ENCODE measurements at places on chromosomes 12 and 14.
A peak's percentile ranks its signal among the peaks of the same experiment; 100 is the strongest.

GRCh38 chr12:88579601-88580050, 645 bp downstream of the KITLG start:
- DNase-seq, result no peak

DNA sequence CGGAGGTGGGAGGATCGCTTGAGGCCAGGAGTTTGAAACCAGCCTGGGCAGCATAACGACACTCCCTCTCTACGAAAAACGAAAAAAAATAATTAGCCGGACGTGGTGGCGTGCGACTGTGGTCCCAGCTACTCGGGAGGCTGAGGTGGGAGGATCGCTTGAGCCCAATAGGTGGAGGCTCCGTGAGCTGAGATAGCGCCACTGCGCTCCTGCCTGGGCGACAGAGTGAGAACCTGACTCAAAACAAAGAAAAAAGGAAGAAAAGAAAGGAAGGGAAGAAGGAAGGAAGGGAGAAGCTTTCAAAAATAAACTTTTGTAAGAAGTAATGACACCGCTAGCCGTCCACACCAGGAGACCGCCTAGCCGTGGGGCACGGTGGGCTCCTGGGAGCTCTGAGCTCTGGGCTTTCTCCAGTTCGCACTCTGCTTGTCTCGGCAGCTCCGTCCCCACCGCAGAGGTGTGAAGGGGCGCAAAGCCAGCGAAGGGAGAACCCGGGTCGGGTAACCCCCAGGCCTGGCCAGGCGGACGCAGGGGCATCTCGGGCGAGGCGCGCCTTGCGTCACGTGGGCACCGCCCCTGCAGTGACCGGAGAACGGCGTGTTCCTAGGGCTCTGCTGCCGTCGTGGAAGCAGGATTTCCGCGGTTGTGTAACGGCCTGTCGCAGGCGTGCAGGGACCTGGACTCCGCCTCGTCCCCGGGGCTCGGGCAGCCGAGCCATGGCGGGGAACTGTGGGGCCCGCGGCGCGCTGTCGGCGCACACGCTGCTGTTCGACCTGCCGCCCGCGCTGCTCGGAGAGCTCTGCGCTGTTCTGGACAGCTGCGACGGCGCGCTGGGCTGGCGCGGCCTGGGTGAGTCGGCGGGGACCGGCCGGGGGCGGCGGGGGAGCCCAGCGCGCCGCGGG, at the start of gene IRAK3:
TSS of gene IRAK3 (plus strand) at position 631 of the 902 bp plus-strand sequence. CDS start at position 717, 86 bp downstream.
- DNase-seq, result peak; percentile 62

GRCh38 chr12:132559652-132560363, 50.6 kb downstream of the LRCOL1 start:
- DNase-seq, result no peak

- no peak for DNase-seq
These were observed 6.7 kb downstream of the KRT77 start for GRCh38 chr12:52696588-52696987.

- DNase-seq, result no peak
These were observed 158.7 kb downstream of the METTL25 start for GRCh38 chr12:82517027-82517426.

DNA sequence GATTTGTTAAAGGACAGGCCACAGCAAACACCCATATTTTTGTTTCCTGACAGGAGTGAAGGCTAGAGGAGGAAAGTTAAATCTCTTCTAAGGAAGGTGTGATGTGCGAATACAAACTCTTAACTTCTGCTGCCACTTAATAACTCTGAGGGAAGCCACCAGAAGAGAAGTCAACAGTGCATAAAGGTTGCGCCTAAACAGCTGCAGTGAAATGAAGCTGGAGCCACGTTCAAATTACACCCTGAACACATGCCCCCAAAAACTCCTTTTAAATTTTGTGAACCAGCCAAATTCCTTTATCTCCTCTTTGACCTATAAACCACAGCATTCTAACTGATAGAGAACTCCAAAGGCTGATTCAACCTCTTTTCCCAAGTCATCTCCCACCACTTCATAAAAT, 22.4 kb downstream of the DENND5B start:
- DNase-seq, result no peak

- DNase-seq, result no peak
These were observed 228.6 kb upstream of the RTL1 start for GRCh38 chr14:101132051-101132571.

DNA sequence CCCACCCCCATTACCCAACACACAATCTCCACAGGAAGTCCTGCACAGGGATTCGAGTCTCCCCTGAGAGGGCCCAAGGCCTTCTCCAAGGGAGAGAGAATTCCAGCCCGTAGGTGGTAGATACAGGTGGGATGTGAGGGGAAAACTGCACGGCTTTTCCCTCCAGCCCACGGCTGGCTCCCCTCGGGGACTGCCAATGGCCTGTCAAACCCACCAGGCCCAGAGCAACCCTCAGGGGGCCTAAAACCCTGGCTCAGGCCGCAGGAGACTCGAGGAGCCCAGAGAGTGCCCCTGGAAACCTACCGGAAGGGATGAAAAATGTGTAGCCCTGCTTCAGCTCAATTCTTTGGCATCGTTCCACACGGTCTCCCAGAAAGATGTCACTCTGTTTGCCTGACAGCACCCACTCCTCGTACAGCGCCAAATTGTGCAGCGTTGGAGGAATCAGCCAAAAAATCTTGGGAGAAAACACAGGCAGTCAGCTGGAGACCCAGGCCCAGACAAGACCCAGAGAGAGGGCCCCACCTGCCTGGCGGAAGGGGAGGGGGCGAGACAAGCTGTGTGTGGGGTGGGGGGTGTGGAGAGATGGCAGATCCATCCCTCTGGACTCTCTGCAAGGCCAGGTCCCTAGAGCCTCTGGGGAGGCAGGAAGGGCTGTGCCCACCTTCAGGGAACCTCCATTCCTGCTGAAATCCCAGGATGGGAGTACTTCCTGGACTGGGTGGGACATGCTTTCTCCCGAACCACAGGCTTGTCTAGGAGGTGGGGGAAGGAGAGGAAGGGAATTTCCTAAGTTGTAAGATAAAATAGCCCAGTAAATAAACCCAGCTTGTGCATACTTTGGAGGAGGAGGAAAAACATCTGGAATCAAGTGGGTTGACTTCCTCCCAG, 48.1 kb downstream of the KDM2B start:
- DNase-seq, result no peak

DNA sequence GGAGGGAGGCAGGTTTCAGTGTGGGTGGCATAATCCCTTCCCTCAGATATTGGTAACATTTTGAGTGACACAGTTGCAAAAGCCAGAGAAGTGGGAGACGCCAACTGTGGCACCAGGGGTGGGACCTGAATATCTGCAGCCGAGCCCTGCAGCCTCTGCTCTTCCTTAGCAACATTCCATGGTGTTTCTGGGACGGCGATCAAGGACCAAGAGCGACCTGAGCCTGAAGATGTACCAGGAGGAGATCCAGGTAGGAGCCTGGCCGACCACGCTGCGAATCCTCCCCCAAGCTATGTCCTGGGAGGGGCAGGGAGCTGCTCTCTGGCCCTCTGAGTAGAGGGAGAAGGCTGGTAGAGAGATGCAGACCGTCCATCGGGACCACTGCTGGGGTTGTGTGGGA, 41.8 kb downstream of the SLC8B1 start:
- no peak for DNase-seq

GRCh38 chr14:79011091-79011919, 841.1 kb downstream of the NRXN3 start:
- no peak for DNase-seq

- DNase-seq, result no peak
These were observed 36.8 kb downstream of the YARS2 start for GRCh38 chr12:32718926-32719325.

DNA sequence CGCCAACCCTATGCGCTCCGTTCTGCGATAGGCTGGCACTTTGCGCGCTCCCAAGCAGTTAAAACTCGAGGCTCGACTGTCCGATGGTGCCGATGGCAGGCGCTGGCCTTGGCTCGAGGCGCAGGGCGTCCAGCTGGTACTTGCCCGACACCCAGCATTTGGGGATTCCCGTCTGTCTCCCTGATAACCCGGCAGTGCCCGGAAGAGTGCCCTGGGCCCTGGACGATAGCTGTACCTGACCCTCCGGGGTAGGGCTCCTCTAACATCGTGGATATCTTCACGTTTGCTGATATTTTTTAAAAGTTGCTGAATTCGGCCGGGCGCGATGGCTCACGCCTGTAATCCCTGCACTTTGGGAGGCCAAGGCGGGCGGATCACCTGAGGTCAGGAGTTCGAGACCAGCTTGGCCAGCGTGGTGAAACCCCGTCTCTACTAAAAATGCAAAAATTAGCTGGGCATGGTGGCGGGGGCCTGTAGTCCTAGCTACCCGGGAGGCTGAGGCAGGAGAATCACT, 908 bp upstream of the WIF1 start:
- DNase-seq, result no peak

- DNase-seq, result no peak
These were observed 319.7 kb upstream of the NAV3 start for GRCh38 chr12:77510985-77511384.

DNA sequence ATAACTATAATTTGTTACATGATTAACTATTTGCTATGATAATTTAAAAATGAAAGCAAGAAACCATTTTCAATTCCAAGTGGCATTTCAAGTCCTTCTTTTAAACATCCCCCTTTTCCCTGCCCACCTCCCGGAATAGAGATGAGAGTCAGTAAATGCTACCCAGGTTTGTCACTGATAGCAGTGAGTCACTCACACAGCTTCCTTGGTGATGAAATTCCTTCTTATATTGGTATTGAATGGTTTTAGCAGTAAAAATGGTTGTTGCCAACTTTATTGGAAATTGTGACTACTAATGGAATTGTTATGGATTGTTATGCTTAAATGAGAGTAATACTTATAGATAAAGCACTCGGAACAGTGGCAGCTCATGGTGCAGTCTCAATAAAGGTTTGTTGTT, 90.5 kb downstream of the PPM1A start:
- DNase-seq, result no peak

DNA sequence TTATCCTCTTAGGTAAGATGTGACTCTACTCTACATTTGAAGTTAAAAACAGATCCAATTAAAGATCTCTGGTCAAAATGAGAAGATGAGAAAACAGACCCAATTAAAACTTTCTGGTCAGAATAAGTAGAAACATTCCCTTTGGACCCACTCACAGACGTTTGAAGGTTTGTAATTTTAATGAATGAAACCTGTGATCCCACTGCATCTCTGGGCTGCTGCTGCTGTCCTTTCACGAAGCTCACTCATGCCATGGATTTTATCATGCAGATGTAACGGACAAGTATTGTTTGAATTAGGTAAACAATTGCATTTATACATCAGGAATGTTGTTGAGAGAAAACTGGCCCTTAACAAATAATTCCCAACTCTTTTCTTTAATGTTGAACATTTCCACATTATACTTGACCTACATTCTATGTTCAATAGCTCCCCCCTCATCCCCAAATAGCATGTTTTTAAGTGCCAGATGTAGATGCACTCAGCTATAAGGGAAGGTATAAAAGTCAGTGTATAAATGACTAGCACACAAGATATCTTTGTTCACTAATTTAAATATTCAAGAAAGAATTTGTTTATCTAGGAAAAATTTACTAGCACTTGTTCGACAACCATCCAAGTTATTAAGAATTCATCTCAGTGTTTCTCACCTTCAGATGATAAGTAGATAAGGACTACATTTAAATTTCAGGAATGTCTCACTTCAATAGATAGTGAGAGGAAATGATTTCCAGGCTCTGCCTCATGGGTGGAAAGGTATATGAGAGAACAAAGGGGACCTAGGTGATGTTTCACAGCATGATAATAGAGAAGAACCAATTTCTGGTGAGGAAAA, 202.3 kb upstream of the LMNTD1 start:
- DNase-seq, result no peak

GRCh38 chr14:75542588-75543091, 20.4 kb downstream of the BATF start:
- peak; percentile 87 for DNase-seq

- DNase-seq, result no peak
These were observed 19.8 kb downstream of the KRT7 start for GRCh38 chr12:52252728-52253343.

DNA sequence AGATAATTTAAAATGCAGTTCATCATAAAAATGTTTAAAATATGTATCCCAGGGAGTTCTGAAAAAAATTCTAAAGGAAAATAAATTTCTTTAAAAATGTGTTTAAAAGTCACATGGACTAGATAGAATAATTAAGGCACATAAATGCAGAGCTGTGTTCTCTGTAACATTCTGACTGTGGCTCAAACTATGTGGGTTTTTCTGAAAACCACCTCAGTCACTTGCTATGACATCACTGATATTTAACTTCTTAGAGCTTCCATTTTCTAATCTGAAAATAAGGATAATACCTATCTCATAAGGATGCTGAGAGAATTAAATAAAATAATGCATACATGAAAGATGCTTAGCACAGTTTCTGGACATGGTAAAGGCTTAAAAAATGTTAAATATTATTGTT, 107.3 kb downstream of the SLC41A2 start:
- no peak for DNase-seq

GRCh38 chr12:103841690-103842584, 903 bp upstream of the NT5DC3 start:
- peak; percentile 50 for DNase-seq

GRCh38 chr12:47938093-47938492, 25.3 kb upstream of the TMEM106C start:
- DNase-seq, result no peak

- DNase-seq, result no peak
These were observed 6.8 kb upstream of the CEP128 start for GRCh38 chr14:80948291-80948690.

GRCh38 chr12:76946446-76946845, 67.6 kb upstream of the CSRP2 start:
- no peak for DNase-seq

GRCh38 chr12:111410431-111411184, 4.9 kb downstream of the SH2B3 start:
- no peak for DNase-seq

DNA sequence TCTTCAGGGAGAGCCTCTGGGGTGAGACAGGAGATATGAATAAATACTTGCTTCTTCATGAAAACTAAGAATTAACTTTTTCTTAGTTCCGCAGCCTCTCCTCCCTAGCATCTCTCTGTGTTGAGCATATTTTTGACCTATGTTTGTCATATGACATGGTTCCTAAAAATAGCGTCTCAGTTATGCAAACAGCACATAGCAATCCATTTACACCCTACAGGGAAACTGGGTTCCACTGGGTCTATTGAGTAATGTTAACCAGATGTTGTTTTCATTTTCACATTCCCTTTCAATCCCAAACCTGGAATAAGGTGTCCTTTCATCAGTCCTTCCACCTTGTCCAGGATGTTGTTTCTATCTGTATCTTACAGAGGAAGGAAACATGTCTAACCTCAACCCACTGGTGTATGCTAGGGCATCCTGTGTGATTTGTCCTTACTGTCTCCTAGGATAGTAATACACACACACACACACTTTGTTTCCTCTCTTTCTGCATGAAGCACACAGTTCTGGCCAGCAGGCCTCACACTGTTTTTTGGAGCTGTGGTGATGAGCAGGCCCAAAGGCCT, 1543.5 kb downstream of the AACS start:
- DNase-seq, result no peak

Measured in activated T-cell treated with anti-CD3 and anti-CD28 coated beads, Interleukin-2, amount 50 U/mL, for 24 hours (primary cell).